ENCODE measurements at places on chromosomes 11 and 22.
A peak's percentile ranks its signal among the peaks of the same experiment; 100 is the strongest.

DNA sequence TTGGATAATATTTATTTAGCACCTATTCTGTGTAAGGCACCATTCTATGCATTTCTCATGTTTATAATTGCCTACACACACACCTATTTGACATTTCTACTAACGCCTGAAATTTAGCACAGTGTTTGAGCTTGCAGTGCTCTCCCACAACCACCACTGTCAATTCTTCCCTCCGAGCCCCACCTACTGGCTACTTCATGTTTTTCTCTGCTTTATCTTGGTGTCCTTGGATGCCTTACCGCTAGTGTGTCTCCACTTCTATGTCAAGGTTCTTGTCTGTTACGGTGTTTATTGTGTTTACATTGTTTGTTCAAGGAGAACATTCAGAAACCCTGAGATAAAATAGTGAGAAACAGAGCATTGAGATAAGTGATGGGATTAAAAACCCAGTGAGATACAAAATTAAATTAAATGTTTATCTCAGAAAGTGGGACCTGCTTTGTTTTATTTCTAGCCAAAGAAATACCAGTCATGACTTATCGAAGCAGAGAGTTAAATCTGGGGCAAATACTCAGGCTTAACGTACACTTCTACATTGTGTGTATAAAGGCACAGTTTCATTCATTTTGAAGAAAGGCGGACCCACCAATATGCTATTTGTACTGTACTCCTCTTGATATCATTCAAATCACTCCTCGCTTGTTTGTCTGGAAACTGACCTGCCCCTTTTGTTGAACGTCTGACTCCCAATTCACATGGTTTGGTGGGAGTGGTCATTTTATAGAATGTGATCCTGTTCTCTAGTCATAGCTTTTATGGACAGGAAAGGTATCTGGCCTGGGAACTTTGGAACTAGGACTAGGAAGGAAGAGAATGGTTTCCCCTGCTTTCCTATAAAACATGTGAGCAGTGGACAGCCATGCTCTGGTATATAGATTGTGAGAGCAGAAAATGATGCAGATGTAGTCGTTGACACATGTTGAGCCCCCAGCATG is 39.2 kb upstream of the SLC36A4 start:
- peak; percentile 55 for DNase-seq

DNA sequence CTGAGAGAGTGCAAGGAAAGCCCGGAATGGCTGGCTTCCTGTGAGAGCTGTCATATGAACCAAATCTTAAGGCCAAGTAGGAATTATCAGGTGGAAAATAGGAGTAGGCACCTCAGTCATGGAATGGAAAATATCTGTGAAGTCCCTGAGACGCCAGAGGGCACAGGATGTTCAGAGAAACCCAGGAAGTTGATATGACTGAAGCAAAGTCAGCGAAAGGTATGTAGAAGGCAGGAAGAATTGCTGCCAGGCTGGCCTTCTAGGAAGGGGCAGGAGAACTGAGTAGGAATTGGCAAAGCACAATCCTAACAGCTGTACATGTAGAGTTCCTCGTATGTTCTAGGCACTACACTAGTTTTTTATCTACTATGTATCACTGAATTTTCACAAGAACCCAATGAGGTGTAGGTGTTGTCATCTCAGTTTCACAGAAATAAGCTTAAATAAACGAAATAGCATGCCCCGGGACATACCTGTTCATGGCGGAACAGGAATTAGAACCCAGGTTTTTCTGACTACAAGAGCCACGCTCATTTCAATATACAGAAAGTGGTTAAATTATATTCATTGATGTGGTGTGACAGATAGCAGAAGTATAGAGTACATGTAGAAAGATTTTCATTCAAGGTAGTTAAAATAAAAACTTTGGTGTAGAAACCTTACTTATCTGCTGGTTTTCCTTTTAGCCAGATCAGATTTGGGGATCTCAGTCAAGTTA is 17.0 kb downstream of the HMGXB4 start:
- DNase-seq, result peak; percentile 4

DNA sequence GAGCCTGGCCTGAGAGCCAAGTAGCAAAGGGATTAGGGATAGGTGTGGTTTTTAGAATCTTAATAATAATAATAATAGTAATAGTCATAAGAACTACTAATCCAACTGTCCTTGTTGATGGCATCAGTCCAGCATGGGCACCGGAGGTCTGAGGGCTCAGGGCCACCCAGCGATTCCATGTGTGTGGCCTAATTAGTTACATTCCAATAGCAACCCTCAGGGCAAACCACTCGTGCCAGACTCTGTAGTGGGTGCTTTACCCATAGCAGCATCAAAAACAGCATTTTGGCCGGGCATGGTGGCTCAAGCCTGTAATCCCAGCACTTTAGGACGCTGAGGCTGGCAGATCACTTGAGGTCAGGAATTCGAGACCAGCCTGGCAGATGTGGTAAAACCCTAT is 19.0 kb upstream of the MYH9 start:
- no peak for DNase-seq

DNA sequence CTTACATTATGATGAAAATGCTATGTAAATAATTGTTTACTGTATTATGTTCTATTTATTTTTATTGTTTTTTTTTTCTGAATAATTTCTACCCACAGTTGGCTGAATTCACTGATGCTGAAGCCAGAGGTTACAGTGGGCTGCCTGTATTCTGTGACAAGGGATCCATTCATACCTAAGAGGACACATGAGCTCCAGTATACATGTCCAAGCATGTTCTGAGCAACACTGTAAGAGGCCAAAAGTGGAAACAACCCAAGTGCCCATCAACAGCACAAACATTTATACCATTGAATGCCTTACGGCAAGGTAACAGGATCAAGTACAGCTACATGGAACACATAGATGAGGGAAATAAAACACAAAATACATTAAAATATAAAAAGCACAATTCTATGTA is 1.4 kb upstream of the SRSF8 start:
- DNase-seq, result no peak

GRCh38 chr11:116832350-116833290 is 2.9 kb downstream of the APOC3 start:
- DNase-seq, result no peak

DNA sequence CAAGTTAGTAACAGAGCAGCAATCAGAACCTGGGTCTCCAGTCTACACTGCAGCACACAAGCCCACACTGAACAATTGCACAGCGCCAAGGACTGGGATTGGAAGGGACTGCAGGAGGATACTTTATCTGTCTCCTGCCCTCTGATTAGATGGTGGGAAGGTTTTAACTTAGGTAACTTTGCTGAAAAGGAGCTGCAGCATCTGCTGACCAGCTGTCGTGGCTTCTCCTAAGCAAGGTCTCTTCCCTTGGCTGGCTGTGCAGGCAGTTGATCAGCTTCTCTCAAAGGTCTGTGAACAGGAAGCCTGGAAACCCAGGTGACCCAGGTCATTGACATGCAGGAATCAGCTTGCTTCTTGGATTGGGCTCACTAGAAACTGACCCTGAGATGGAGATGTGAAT is 82.4 kb downstream of the ISX start:
- DNase-seq, result no peak

- no peak for DNase-seq
Measured at GRCh38 chr11:132346558-132347148, 976.2 kb downstream of the NTM start.

DNA sequence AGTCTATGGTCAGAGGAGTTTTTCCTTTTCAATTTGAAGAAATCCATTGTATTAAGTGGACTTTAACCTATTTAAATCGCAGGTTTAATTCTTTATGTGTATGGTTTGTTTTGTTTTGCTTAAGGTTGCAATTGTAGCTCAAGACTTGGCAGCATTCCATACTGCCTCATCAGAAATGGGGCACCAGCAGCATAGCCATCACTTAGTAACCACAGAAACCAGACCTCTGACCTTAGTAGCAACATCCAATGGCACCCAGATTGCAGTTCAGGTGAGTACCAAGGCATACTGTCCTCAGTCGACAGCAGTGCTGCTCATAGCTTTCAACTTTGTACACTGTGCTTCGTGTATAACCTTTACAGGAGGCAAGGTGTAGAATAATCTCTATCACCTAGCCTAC is 48.4 kb upstream of the WEE1 start:
- peak; percentile 52 for DNase-seq

- DNase-seq, result no peak
Measured at GRCh38 chr11:96276836-96277235, 66.2 kb downstream of the MAML2 start.

- peak; percentile 21 for DNase-seq
Measured at GRCh38 chr22:40491990-40492631, 121.7 kb downstream of the SGSM3 start.

DNA sequence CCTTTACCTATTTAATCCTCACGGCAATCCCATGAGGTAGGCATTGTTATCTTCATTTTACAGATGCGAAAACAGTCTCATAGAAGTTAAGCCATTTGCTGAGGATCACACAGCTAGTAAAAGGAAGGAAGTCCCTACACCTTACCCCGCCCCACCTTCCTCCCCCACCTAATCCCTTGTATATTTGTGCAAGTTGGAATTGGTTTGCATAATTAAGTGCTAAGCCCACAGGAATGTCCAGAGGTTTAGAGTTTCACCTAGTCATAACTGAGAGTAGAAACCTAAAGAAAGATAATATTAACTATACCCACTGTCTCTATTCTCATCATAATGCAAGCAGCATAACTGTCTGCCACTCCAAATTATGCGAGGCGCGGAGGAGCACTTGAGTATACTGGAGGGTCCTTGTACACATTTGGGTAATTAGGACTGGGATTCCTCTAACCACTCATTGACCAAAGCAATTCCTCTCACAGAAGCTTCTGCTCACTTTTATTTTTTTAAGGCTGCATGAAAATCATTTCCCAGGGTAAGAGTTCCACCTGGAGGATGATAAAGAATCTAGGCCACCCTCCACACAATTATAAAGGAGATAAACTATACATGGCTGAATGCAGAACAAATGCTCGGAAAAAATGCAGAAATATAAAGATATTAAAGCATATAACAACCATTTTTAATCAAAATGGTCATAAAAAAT is 199.9 kb downstream of the FAM181B start:
- DNase-seq, result no peak

All from iris pigment epithelial cell (primary cell).